Effector memory CD4-positive, alpha-beta T cell (primary cell): ENCODE measurements at places on chromosomes 1 and 21.

- no peaks in the 10 kb centered on the region for H3K27me3 ChIP-seq
- no peak overlapping the region for H3K4me3 ChIP-seq
- no peak for DNase-seq
- H3K4me1 ChIP-seq, result no peaks in the 10 kb centered on the region
Measured at GRCh38 chr1:212710566-212710965, 10.9 kb upstream of the BATF3 start.

GRCh38 chr1:69932760-69933159 is 272.6 kb downstream of the LRRC40 start:
- no peaks in the 10 kb centered on the region for H3K4me1 ChIP-seq
- H3K4me3 ChIP-seq, result no peak overlapping the region
- no peaks in the 10 kb centered on the region for H3K27me3 ChIP-seq
- no peak overlapping the region for H3K27ac ChIP-seq
- DNase-seq, result no peak

GRCh38 chr1:32989160-32990050 is 24.8 kb upstream of the RNF19B start:
- H3K4me3 ChIP-seq, result no peak overlapping the region
- peaks cover 23% of the 10 kb centered on the region for H3K4me1 ChIP-seq

- no peaks in the 10 kb centered on the region for H3K4me1 ChIP-seq
- H3K27me3 ChIP-seq, result no peaks in the 10 kb centered on the region
- no peak overlapping the region for H3K27ac ChIP-seq
Measured at GRCh38 chr1:61808968-61809367, 66.7 kb downstream of the PATJ start.

GRCh38 chr1:198116469-198116868 is 40.3 kb upstream of the NEK7 start:
- no peaks in the 10 kb centered on the region for H3K36me3 ChIP-seq
- no peak for DNase-seq
- H3K4me1 ChIP-seq, result no peaks in the 10 kb centered on the region
- no peak overlapping the region for H3K4me3 ChIP-seq
- no peaks in the 10 kb centered on the region for H3K27me3 ChIP-seq
